ENCODE measurements at places on chromosomes 3 and 15.

- no peak for DNase-seq
These were observed 83.8 kb downstream of the PRICKLE2 start for GRCh38 chr3:64141476-64141875.

GRCh38 chr3:38022301-38022700 lies 7.1 kb downstream of the PLCD1 start:
- DNase-seq = no peak

DNA sequence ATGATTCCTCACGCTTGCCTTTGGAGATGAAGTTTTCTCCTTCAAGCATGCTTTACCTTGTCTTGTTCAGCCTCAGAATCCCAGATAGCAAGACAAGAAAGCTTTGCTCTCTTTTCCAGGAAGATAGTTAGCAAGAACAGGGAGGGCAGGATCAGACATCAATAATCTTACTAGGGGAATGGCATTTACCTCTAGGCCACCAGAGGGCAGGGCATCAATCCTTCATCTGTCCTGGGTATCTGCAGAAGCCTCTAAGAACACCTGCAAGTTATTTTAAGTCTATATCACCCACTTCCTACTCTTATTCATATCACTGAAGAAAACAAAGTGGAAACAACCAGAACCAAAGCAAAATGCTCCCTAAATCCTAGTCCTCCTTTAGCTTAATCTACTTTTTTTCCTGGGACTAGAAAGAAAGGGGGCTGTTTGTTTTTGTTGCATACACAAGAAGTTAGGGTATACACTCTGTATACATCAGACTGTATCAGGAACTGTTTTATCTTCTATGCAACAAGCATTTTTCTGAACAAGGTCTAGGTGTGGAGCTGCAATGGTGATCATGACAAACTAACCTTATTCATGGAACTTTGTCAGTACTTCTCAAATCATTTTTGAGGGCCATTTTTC lies 862.5 kb downstream of the CADM2 start:
- DNase-seq = no peak

- no peak for DNase-seq
These were observed 128.2 kb upstream of the FAM3D start for GRCh38 chr3:58794750-58795149.

DNA sequence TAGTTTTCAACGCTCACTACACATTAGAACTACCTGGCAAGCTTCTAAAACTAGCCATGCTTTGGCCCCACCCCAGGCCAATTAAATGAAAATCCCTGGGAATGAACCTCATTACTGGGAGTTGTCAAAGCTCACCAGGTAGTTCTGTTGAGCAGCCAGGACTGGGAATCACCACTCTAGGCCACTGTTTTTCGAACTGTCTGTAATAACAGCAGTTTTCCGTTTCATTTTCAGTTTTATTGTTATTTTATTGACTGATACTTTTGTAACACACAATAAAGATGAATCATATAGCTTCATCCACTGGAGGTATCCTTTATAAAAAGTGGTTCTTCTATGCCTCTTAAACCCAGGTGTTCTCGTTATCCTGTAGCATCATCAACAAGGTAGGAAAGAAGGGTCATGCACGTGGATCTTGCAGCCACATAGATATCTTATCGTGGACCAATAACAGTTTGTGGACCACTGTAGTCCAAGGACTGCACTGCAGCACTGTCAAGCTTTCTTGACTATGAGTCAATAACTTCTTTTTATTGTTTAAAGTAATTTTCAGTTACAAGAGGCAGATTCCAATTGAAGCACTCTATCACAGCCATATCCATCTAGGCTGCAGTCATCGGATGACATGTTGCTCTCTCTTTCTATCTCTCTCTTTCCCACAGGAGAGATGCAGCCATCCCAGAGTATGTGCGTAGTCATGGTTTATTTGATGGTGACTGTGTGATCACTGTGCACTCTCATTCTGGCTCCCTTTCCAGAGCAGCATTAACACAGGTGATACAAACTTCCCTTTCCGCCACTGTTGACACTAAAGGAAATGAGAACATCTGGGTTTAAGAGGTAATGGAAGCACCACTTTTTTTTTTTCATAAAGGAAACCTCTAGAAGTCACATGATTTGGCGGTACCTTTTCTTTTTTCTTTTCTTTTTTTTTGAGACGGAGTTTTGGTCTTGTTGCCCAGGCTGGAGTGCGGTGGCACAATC lies 39.0 kb upstream of the BLM start:
- DNase-seq = no peak

DNA sequence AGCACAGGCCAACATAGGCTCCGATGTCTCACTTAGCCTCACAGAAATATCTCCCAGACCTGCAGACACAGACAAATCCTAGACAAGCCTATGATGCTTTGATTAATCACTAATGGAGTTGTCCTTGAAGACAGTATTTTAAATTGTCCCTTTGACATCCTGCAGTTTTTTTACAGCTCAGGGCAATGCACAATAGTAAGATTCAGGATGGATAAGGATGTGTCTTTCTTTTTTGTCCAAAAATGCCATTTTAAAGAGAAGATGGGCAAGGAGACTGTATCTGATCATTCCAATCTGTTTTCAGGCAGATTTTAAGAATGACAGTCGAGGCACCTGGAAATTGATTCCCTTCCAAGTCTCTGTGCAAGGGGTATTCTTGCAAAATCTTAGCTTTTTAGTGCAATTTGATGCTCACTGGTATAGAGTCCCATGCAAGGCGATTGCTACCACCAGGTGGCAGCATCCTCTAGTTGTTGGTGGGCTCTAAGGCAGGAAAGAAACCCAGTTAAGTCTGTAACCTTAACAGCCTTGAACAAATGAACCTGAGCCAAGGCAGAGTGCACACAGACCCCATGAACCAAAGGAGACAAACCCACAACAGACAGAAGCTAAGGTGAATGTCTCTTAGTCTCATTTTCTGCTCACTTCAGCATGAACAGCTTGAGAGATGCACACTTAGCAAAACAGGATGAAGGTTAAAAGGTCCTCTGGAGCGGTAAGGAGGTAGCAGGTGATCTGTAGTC lies 51.2 kb upstream of the MINAR1 start:
- DNase-seq = peak; percentile 74

GRCh38 chr15:65595960-65596359 lies 15.0 kb downstream of the INTS14 start:
- DNase-seq = peak; percentile 15

DNA sequence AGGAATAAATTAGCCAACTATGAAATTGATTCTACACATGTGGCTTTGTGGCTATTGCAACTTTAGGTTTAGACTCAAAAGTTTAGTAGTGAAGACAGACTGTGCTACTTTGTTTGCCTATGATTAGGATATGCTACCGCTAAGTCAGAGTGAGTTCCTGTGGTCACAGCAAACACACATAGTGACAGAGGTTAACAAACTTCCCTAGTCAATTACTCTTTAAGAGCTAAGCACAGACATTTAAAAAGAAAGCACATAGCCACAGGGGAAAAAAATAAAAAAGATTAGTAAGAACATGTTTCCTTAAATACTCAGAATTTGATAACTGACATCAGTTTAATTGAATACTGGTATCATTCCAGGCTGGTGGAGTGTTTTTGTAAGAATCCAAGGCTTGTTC lies 207.1 kb downstream of the GBE1 start:
- no peak for DNase-seq

DNA sequence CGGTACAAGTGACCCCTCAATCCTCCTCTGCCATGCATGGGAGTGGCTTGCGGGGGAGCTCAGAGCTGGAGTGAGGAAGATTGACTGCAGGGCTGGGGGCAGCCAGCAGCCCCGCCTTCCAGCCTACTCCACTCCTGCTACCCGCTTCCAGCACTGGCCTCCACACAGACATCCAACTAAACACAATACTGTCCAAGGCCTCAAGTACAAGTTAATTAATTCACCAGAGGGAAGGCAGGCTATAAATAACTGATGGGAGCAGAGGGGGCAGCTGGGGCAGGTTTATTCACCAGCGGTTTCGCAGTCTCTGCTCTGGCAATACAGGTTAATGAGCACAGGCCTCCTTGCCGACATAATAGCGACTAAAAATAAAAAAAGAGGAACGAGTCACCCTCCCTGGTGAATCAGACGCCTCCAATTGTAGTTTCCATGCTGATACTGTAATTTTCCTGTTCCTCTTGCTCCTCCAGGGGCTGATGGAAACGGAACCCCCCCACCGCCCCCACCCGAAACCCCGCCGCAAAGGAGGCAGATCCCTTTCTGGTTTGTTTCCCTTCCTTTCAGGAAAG lies 166.4 kb upstream of the TLE3 start:
- DNase-seq = no peak

- DNase-seq = no peak
These were observed 219.4 kb downstream of the UBE2E2 start for GRCh38 chr3:23422517-23422851.

DNA sequence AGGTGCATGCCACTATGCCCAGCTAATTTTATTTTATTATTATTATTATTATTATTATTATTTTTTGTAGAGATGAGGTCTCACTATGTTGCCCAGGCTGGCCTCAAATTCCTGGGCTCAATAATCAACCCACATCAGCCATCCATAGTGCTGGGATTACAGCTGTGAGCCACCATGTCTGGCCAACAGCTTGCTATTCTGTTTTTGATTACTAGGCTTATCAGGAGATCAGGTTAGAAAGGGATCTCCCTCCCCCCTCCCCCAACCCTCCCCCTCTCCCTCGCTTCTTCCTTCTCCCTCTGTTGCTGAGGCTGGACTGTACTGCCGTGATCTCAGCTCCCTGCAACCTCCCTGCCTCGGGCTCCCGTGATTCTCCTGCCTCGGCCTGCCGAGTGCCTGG lies 8.6 kb downstream of the CLN6 start:
- no peak for DNase-seq

- DNase-seq = no peak
These were observed 200.5 kb upstream of the LRTM1 start for GRCh38 chr3:55128225-55128823.

DNA sequence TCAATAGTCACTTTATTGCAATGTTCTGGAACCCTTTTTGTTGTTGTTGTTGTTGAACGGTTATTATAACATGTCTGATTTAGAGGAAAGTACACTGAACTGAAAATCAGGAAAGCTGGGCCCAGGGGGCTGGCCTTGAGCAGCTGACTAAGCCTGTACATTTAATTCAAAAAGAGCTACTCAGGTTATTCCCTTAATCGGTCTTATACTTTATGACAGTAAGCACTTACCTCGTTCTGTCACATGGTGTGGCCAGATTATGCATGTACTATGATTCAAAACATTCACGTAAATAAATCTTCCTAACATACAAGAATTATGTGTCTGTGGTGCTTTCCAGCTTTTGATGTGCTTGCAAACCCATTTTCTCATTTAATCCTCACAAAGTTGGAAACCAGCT lies 382.5 kb upstream of the TPRG1 start:
- DNase-seq = no peak

GRCh38 chr15:84702961-84703482 lies 12.9 kb downstream of the SEC11A start:
- no peak for DNase-seq

- no peak for DNase-seq
These were observed 1270.8 kb downstream of the ROBO1 start for GRCh38 chr3:78497021-78497420.

DNA sequence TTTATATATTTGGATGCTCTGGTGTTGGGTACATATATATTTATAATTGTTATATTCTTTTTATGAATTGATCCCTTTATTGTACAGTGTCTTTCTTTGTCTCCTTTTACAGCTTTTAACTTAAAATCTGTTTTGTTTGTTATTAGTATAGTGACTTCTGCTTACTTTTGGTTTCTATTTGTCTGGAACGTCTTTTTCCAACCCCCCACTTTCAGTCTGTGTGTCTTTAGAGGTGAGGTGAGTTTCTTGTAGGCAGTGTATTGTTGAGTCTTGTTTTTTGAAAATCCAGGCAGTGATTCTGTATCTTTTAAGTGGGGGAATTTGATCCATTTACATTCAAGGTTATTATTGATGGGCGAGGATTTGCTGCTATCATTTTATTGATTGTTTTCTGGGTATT lies 62.0 kb downstream of the AP4E1 start:
- DNase-seq = no peak

DNA sequence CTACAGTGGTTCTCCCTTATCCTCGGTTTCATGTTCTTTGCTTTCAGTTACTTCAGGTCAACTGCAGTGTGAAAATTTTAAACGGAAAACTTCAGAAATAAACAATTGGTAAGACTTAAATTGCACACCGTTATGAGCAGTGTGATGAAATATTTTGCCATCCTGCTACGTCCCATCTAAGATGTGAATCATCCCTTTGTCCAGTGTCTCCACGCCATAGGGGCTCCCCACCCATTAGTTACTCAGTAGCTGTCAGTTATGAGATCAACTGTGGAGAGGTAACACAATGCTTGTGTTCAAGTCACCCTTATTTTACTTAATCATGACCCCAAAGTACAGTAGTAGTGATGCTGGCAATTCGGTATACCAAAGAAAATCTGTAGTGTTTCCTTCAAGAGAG lies 47.4 kb downstream of the TJP1 start:
- DNase-seq = no peak

GRCh38 chr3:100957261-100957986 lies 35.8 kb downstream of the ABI3BP start:
- no peak for DNase-seq

DNA sequence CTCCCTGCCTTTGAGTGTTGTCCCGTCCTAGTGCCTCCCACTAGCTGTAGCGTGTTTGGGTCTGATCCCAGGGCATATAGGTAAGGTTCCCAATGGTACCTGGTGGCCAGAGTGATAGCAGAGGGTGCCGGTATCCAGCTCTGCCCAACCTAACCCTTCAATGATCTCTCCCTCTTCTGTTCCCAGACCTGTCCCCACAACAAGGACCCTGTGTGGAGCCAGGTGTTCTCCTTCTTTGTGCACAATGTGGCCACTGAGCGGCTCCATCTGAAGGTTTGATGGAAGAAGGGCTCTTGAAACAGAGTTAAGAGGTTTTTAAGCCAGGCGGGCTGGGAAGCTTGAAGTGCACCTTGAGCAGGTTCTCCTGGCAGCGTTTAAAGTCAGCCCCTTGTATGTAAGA lies 35.5 kb downstream of the ESYT3 start:
- no peak for DNase-seq

DNA sequence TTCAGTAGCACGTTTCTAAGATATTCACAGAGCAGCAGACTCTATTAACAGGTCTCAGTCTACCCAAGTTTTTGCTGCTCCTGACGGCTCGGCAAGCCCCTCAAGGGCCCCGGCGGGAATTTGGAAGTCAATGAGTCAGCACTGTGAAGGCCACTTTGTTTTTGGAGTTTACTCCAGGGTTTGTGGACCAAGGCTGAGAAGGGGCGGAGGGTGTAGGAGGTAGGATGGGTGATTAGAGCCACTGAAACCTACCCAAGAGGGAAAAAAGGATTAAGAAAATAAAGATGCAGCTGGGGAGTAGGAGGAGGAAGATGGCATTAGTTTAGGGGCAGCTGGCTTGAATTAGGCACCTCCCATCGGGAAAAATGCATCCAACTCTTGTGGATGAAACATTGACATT lies 87.6 kb downstream of the BDH1 start:
- DNase-seq = no peak

Data from activated gamma-delta T cell treated with Interleukin-2 at 50 U/mL for 16 hours (primary cell).